ENCODE measurements at places on chromosomes 5 and 9.

DNA sequence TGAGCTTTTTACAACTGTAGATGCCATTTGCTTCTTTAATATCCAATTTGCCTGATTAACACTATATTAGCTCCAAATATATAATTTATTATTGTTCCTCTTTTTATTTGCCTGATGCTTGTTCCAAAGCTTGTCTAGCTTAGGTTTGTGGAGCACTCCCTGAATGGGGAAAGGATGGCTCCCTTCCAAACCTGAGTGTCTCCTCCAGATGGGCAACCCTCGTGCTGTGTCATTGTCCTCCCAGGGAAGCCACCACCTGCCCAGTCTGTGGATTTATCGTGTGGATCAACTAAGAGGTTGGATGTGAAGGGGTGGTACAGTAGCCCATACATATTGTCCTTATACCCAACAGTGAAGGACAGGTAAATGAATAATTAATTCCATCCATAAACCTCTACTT is 404.9 kb downstream of the CDK5RAP2 start:
- no peak for DNase-seq

DNA sequence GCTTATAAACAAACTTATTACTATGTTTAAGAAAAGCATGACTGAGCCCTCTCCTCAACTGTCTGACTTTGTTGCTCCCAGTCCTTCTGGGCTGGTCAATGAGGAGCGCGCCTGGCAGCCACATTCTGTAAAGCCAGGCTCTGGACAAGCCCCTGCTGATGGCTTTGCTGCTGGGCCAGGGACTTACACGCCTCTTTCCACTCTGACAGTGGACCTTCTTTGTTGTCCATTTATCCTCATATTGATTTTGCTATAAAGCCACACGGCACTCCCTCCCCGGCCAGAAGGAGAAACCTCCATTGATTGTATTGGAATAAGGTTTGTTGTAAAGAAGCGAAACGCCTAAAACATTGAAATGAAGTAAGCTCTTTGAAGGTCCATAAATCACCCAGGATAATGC is 50.6 kb downstream of the C5orf15 start:
- DNase-seq = no peak

GRCh38 chr9:38621434-38622287 is 1.3 kb upstream of the ANKRD18A start:
- peak; percentile 18 for DNase-seq

- no peak for DNase-seq
These were observed 386.9 kb upstream of the IRX4 start for GRCh38 chr5:2269656-2270055.

GRCh38 chr5:157049605-157050004 is 9.3 kb downstream of the HAVCR1 start:
- DNase-seq = no peak

DNA sequence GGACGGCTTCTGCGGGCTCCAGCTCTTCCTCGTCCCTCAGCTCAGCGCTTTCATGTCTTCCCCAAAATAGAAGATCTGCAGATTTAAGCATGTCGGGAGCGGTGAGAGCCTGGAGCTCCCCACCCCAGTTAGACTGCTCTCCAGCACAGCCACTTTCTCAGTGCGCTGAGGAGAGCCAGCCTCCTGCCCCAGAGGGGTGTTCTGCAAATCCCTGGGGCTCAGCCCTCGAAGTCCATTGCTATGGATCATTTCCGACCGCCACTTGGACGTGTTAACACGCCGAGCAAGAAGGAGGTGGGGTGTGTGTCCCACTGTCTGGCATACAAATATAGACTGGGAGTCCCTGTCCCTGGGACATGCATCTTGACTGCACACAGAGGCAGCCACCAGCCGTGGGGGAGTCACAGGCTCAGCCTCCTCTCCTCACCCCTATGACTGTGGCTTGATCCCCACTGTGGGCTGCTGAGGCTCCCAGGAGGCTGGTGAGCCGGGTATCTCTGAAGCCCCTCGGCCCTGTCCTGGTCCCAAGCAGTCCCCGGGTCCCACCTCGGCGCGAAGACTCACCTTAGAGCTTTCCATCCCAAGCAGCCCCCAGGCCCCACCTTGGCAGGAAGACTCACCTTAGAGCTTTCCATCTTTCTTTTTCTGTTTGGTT is 30.0 kb upstream of the RNF130 start:
- no peak for DNase-seq

GRCh38 chr5:122863240-122863639 is 17.8 kb downstream of the SNX24 start:
- no peak for DNase-seq

- DNase-seq = no peak
These were observed 26.9 kb upstream of the ADAM19 start for GRCh38 chr5:157602505-157602904.

GRCh38 chr9:36154331-36154952 is 14.7 kb upstream of the CCIN start:
- no peak for DNase-seq

GRCh38 chr9:3528451-3528850 is 2.6 kb upstream of the RFX3 start:
- no peak for DNase-seq

GRCh38 chr5:97452646-97453045 is 269.6 kb upstream of the RIOK2 start:
- no peak for DNase-seq

- DNase-seq = no peak
These were observed 9.6 kb upstream of the NME5 start for GRCh38 chr5:138148811-138149210.

DNA sequence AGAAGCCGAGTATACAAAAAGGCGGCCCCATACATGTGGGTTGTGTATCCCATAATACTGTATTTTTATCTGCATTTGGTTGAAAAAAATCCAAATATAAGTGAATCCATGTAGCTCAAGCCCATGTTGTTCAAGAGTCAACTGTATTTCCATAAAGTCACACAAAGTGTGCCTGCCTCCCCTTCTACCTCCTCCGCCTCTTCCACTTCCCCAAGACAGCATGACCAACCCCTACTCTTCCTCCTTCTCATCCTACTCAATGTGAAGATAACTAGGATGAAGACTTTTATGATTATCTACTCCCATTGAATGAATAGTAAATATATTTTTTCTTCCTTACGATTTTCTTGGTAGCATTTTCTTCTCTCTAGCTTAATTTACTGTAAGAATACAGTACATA is 92.7 kb downstream of the RFX3 start:
- no peak for DNase-seq

DNA sequence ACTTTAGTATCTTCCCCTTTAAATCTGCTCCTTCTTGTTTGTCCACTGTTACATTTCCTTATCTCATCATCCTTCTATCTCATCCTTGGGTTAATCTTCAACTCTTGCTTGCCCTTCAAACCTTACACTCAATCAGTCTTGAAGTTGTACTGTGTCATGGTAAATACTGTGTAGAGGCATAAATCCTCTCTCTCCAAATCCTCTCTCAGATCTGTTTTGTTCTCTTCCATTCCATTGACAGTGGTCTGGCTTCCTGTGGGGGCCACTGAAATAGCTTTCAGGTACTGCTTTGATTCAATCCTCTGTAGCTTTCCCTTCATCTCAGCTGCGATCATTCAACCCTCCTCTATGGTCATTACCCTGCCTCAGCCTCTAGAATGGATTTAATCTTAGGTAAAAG is 104.0 kb downstream of the PLCXD3 start:
- DNase-seq = no peak

GRCh38 chr5:55413644-55414043 is 105.9 kb downstream of the MTREX start:
- DNase-seq = no peak

- DNase-seq = no peak
These were observed 23.8 kb downstream of the ANXA2R start for GRCh38 chr5:43016217-43016779.

DNA sequence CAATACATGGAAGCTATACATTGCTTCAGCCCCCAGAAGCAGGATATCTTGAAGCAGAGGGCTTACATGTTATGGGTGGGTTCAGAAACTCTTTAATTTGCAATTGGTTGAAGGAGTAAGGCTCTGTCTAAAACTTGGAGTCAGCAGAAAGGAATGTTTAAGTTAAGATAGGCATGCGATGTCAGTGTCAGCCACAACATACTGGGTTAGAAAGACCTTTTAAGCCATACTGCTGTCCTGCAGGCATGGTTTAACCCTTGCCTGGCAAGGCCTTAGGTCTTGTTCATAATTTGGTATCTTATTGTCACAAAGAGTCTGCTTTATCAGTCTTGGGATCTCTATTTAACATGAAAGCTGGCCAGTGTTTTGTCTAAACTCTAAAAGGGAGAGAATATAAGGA is 1619.6 kb upstream of the WWC1 start:
- no peak for DNase-seq

DNA sequence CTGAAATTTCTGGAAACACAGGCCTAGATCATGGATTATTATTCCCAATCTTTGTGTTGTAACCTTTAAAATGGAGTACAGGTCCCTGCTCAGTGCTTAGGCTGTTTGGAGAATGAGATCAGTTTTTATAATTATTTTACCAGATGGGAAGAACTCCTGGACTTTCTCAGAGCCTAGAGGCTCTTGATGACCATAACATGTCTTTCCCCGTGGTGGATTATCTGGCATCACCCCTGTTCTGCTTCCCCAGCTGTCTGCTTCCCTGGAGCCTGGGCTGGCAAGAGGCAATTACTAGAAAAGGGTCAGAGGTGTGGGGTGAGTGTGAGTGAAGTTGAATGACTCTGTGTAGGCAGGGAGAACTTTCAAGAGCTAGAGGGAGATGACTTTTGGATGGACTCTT is 143.0 kb downstream of the CARTPT start:
- no peak for DNase-seq

GRCh38 chr9:68739621-68740174 is 34.7 kb downstream of the PIP5K1B start:
- DNase-seq = no peak

DNA sequence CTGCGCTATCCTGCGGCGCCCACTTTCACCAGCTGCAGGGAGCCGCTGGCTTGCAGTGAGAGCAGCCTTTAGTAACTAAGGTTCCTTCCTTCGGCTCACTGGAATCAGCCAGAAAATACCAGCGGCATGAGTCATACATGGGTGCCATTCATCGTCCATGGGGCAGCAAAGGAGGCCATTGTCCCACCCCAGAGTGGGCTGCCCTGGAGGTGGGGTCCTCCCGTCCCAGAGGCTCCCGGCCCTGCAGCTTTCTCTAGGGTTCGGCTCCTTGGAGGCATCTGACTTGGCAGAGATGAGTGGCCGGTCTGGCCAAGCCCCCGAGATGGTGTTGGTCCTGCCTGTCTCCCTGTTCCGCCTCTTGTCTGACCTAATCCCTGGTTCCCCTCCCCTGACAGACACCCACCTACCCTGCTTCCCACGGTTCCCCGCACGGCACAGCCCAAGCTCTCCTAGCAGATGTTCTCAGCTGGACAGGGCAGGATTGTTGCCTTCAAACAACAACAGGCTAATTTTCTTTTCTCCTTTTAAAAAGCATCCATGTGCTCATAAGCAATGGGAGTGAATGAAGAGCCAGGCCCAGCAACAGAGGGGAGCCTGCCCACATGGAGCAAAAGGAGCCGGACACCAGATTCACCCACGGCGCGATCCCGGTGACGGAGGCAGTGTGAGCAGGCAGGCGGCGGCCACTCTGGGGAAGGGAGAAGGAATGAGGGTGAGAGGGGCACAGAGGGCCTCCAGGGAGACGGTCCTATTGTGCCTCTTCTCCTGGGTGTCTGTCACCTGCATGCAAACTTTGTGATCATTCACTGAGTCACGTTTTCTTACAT is 97.0 kb upstream of the COL5A1 start:
- DNase-seq = peak; percentile 39

GRCh38 chr5:33284681-33285080 is 156.1 kb upstream of the TARS1 start:
- DNase-seq = no peak

- no peak for DNase-seq
These were observed 76.8 kb downstream of the PIK3R1 start for GRCh38 chr5:68292316-68292715.

DNA sequence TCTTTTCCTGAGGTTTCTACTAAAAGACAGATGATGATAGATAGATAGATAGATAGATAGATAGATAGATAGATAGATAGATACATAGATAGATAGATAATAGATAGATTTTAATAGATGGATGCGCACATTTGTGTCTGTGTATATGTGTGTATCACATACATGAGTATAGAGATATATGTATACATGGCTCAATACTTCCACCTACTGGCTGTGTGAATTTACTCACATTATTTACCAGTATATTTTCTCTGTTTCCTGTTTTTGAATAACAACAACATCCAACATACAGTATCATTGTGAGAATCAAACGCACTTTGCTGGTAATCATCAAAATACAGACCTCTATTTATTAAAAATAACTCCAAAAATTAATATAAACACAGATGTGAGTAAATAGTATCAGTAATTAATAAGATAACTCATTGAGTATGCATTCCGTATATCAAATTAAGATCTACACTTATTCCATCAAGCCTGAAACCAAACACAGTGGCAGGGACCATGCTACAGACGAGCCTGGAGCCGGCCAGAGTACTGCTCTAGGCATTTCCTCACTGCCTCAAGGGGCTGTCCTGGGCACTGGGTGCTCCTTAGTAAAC is 338.0 kb downstream of the SEMA5A start:
- DNase-seq = no peak

DNA sequence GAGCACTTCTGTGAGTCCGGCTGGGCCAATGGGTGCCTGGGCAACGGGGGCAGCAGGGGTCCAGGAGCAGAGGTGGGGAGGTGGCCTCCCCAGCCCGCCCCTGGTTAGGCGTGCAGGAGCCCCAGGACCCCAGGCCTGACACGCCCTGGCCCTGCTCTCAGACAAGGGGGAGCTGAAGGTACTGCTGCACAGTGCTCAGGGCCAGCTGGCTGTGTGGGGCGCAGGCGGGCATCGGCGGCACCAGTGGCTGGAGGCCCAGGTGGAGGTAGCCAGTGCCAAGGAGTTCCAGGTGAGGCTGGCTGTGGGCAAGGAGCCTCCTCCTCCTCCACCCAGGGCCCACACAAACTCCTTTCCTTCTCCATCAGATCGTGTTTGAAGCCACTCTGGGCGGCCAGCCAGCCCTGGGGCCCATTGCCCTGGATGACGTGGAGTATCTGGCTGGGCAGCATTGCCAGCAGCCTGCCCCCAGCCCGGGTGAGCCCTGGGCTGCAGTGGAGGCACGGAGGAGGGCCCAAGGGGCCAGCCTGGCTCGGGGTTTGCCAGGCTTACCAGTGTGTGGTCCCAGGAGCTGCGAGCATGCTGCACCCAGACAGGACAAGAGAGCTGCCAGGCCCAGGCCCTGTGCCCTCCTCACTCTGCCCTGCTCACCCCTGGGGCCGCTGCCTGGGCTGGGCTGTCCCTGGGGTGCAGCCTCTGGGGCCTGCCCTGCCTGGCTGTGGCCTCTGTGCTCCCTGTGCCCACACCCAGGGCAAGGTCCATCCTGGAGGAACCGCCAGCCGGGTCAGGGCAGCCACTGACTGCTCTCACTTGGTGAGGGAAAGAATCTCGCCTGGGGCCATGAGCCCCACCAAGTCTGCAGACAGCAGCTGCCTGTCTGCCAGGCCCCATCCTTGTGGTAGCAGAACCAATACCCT is 7.0 kb downstream of the MAMDC4 start:
- DNase-seq = no peak

- no peak for DNase-seq
These were observed 41.8 kb downstream of the CDO1 start for GRCh38 chr5:115774684-115775083.
